ENCODE measurements at places on chromosomes 7 and 10.

DNA sequence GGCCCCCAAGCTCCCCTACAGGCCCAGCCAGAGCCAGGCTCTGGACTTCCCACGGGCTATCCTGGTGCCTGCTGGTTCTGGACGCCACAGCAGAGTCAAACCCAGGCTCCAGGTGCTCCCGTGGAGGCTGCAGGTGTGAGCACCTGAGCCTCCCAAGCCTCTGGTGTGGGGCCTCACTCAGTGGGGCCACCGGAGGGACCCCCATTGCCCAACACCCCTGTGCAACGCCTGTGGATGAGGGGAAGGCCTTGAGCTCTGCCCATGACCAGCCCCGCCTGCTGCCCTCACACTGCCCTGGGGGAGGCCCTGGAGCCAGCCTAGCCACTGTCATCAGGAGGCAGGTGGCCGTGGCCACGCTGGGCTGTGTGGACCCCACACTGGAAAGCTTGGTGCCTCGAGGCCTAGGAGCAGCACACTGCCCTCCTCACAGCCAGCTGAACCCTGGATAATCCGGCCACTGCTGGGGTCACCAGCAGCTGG lies 229.3 kb downstream of the MAD1L1 start:
- DNase-seq = peak; percentile 14

DNA sequence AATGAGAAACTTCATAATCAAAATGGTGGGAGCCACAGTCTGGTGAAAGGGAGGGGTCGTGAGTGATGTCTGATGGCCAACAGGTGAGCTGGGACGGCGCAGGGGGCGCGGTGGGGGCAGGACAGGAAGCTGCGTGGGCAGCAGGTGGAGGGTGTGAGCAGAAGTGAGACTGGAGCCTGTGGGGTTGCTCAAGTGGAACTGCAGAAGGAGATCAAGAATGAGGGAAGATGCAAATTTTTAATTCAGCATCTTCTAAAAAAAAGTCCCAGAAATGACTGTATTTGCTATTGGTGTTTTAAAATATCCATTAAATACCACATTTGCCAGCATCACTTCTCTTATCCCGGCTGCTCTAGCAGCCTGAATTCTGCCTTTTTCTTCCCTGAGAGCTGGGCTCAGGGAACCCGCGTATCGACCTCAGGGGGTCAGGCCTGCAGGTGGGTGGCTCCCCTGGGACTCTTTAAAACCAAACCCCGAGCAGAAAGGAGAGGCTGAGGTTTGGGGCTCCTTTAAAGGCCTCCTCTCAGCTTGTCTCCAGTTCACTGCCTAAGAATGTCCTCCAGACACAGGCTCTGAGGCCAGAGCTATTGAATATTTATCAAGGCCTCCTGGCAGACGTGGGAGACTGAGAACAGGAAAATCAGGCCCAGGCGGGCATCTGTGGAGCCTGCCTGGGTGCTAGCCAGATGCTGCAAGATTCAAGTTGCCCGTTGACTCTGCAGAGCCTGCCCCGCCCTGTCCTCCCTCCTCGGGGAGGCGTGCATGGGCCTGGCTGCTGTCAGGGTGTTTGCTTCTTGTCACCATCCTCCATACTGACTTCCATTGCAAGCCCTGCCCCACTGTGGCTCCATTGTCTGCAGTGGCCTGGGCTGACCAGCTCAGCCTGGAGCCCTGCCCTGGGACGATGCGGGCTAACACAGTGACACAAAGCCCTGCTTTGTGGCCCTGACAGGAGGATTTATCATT lies 53.9 kb downstream of the SYPL1 start:
- no peak for DNase-seq

- no peak for DNase-seq
Measured at GRCh38 chr7:32177232-32177631, 107.0 kb upstream of the PDE1C start.

DNA sequence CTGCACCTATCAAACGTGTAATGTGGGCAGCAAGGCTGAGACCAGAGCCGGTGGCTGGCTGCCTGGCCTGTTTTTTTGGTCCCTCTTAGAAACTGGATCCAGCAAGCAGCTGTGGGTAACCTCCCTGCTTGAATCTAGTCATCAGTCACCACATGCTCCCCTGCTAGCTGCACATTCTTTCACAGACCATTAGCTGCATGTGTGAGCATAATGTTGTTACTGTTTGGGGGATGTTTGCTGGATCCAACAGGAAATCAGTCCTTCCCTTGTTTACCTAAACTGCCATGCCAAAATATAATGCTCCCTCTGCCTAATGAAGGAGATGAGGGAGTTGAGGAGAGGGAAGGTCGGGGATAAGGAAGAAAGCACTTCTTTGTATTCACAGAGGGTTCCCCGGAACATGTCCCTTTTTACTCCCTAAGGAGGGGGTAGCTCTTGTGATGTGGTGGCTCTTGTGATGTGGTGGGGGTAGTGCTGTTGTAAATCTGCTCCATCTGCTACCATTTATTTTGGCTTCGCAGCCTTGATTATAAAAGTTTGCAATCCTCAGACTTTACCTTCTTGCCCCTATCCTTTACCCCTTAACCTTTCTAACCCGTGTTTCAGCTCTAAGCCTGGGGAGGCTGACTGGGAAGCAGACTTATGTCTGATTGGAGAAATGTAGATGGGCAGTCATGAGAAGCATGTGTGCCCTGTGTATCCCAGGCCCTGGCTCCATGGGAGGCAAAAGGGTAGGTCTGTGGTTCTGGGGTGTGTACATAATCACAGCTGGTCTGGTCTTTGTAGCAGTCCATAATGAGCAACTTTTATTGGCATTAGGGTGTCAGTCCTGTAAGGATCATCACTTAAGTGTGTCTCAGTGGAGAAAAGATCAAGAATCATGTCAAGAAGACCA lies 20.8 kb downstream of the LOXL4 start:
- no peak for DNase-seq

DNA sequence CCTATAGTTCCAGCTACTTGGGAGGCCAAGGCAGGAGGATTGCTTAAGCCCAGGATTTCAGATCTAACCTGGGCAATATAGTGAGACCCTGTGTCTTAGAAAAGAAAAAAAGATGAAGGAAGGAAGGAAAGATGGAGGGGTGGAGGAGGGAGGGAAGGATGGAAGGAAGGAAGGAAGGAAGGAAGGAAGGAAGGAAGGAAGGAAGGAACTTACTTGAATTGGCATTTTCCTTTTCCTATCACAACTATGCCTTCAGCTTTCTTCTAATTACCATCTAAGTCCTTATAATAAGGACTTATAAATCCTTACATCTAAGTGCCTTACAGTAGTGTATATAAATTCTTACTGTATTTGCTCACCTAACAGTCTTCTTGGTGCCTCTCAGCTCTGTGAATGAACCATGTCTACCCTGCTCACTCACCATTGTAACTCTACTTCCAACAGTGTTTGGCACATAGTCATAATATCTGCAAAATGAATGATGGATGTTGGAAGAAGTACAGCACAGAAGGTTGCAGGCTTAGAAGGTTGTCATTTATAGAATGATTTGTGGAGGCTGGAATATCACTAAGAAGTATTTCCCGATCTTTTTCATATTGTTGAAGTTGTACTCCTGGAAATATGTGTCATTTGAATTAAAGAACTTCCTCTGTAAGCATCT lies 125.5 kb downstream of the KIAA1217 start:
- DNase-seq = no peak
